ENCODE measurements at places on chromosomes 2 and 18.

DNA sequence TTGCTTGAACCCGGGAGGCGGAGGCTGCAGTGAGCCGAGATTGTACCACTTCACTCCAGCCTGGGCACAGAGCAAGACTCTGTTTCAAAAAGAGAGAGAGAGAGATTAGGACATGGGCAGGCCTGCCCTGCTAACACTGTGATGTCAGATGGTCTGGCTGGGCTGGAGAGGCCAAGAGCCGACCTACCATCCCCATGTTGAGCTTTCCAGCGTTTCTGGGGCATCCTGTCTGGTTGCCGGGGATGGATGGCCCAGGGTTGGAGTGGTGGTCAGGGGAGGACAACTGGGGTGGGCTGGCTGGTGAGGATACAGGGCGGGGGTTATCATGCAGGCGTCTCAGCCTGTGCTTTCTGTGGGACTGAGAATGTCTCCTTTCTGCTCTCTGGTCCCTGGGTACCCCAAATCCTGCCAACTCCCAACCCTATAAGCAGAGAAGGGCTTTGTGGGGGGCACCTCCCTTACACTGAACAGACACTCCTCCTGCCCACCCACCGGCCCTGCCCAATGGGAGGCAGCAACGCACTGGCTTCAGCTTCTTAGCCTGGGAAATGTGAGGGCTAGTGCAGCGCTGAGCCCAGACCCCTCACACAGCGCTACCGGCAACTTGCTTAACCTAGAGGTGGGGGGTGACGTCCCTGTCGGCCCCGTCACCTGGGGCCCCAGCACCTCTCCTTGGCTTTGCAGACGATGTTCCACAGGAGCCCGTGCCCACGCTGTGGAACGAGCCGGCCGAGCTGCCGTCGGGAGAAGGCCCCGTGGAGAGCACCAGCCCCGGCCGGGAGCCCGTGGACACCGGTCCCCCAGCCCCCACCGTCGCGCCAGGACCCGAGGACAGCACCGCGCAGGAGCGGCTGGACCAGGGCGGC is 5.4 kb downstream of the SNORC start:
- no peak for DNase-seq

DNA sequence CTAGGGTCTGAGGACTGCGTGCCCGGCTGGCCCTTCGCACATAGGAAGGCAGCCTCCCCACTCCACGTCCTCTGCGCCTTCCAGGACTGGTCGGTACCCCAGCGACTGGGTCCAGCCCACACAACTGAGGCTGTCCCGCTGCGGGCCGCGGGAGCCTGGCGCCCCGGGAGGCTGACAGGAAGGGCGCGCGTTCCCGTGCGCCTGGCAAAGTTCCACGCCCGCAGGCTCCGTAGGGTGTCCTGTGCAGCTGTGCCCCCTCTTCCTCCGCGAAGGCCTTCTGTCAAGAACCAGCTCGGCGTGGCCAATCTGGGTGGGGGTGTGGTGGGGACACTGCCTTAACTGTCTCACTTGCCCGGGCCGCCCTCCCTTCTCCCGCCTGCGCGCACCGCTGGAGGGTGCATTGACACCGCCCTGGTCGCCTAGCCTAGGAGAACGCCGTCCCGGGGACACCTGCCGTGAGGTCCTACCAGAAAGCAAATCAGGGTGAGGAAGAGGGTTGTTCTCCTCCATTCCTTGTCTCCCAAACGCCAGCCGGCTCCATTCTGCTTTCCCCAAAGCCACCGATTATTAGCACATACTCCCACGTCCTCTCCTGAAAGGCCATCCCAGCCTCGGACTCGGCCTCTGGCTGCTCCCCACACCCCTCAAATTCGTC is 618 bp upstream of the LYPD1 start:
- DNase-seq = peak; percentile 24

DNA sequence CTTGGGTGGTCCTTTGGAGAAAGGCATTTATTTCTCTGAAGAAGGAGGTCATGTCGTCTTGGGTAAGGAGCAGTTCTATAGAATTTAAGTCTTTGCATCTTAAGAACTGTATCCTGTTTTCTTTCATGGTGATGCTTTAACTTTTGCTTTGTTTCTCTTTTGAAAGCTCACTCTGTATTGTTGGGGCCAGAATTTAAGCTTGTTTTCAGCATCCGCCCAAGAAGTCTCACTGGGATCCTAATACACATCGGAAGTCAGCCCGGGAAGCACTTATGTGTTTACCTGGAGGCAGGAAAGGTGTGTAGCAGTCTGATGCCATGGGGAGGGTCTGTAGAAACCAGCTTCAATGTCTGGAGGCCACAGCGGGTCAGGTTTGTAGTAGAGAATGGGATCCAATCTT is 64.7 kb upstream of the TTC39C start:
- DNase-seq = no peak

DNA sequence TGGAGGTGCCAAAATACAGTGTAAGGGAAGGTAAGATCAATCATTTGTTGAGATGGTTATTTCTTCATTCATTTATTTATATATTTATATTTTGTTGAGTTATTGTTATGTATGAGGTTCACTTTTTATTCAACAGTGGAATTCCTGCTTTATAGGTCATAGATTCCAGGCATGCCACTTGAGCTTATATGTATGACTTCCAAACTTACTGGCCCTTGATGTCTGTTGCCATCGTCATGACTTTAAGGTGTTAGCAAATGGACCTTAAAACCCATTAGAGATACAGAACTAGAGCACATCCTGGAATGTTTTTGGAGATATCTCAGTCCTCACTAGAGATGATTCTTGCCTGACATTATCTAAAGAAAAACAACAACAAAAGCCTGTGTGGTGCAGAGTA is 25.9 kb downstream of the CCDC85A start:
- no peak for DNase-seq

- DNase-seq = no peak
Observed at GRCh38 chr2:161426455-161426921, 10.4 kb downstream of the TBR1 start.

DNA sequence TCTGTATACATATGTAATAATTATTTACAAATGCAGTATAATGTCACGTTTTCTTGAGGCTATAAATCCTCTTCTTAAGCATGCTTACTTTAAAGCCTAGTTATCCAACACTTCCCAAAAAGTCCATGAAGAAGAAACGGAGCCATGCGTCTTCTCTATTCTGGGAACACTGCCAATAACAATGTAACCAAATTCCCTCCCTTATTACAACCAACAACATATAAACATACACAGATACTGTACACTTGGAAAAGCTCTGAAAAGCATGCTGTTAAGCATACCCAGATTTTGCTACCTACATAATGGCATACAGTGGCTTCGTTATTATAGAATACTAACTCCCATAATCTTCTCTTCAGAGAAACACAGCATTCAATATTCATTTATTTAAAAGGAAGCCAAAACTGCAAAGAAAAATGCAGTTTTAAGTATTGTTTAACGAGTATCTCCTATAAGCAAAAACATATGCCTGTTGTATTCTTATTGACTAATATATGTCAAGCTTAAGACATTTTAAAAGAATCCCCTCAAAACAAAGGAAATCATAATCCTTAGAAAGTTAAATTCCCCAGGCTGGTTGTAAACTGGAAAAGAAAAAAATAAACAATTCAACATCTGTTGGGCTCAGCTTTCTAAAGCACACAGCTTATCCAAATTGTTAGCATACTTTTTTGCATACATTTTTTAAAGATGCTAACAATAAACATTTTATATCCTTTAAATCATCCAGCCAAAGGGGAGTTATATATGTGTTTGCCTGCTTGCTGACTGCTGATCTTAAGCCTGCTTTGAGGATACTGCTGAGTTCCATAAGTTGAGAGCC is 83.4 kb downstream of the SLC25A12 start:
- peak; percentile 57 for DNase-seq

DNA sequence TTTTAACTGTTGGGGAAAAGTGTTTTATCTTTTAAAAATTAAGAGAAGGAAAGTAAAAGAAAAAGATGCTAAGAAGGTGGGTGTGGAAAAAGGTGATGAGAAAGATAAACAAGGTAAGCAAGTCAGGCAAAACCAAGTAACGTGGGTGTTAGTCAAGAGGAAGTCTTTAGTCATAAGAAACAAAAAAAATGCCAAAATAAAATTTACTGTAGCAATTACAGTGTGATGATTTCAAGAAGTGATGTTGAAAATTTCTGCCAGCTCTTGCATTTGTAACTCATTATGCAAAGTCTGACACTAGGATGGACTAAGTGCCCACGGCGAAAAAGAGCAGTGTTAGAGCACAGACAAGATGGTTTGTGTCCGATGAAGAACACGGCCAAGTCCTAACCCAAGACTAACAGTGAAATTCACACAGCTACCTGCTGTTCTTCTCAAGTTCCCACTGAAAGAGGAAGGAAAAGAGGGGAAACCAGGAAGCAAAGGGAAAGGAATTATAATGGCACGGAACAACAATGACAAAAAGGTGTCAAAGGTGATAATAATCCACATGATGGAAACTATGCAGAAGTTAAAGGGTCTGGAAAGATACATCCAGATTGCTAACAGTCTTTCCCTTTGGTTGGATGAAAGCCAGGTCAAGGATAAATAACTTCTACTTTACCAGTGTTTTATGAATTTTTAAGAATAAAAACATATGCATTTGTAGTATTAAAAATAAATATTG is 34.1 kb downstream of the NOL10 start:
- no peak for DNase-seq

GRCh38 chr2:144183727-144184126 is 336.2 kb downstream of the ZEB2 start:
- peak; percentile 82 for DNase-seq

GRCh38 chr2:149799013-149799705 is 211.6 kb upstream of the MMADHC start:
- DNase-seq = peak; percentile 37

- DNase-seq = no peak
Observed at GRCh38 chr2:105007367-105007766, 30.5 kb upstream of the MRPS9 start.

- DNase-seq = no peak
Observed at GRCh38 chr2:134458950-134459349, 205.1 kb downstream of the MGAT5 start.

GRCh38 chr18:79465392-79465991 is 69.8 kb downstream of the NFATC1 start:
- no peak for DNase-seq

DNA sequence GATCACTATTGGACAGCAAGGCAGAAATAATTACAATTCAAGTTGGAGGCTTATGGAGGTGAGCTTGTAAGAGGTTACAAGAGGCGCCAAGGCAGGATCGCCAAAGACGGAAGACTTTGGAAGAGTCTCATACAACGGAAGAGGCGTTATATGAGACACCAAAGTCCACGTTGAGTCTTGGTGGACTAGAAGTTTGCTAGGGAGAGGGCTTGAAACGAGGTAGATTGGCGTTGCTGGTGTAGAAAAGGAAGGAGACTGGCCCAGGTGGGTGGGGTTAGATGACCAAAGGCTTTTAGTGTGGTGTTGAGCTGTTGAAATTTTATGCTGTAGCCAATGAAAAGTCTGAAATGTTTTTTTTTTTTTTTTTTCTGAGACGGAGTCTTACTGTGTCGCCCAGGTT is 1.4 kb downstream of the MSH2 start:
- no peak for DNase-seq

- DNase-seq = peak; percentile 29
Observed at GRCh38 chr2:136384531-136385303, 266.8 kb upstream of the CXCR4 start.

DNA sequence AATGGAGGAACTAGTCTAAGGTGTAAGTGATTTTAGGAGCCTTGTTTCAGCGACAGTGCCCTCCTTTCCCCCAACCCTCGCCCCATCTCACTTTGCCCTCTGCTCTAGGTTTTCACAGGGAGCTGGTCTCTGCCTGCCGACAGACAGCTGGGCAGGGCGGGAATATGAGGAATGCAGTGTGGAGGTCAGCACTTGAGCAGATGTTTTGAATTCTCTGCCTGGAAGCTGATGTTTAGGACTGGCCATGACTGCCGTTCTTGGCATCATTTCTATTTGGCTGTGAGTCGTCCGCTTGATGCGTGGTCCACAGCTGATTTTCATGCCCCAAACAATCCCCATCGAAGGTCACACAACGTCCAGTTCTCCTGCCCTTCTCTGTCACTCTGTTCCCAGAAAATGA is 55.1 kb upstream of the SIX3 start:
- no peak for DNase-seq

DNA sequence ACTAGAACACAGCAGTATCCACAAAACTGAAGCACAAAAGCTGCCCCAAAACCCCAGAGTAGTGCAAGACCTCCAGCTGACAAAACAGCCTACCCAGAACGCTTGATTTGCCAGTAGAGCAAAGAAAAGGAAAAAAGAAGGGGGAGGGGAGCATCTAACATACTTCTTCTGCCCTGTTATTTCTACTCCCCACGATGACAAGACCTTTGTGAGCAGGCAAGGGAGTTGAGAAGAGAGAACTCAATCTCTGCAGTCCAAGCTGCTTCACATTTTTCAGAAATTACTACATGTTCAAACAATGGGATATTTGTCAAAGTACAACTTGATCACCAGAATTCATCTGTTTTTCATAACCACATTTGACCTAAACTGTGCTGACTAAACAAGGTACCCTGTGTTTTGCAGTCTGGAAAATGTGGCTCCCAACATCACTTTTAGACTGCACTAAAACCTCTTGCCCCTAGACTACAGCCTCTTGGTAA is 286.7 kb downstream of the EXOC6B start:
- DNase-seq = peak; percentile 71

DNA sequence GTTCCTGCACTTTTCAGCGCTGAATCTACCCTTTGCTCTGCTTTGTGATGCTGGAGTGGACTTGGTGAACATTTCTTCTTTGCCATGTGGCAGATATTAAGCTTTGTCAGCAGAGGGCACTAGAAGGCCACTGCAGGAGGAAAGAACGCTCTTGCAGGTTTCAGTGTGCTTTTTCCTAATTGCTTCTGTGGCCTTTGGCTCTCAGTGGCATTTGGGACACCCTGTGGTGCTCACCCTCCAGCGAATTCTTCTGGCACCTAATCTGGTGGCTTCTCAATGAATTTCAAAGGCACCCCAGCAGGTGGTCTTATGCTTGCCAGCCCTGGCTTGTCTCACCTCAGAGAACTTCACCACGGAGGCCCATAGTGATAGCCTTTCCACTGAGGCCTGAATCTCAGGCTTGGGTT is 146.7 kb downstream of the MYO3B start:
- peak; percentile 58 for DNase-seq

GRCh38 chr2:85917887-85918795 is 29.4 kb upstream of the ST3GAL5 start:
- DNase-seq = no peak

GRCh38 chr18:62325806-62326645 is 916 bp downstream of the TNFRSF11A start:
- DNase-seq = no peak

- peak; percentile 68 for DNase-seq
Observed at GRCh38 chr2:84942964-84943421, 28.0 kb upstream of the KCMF1 start.

GRCh38 chr2:101121174-101121573 is 30.0 kb downstream of the TBC1D8 start:
- no peak for DNase-seq

DNA sequence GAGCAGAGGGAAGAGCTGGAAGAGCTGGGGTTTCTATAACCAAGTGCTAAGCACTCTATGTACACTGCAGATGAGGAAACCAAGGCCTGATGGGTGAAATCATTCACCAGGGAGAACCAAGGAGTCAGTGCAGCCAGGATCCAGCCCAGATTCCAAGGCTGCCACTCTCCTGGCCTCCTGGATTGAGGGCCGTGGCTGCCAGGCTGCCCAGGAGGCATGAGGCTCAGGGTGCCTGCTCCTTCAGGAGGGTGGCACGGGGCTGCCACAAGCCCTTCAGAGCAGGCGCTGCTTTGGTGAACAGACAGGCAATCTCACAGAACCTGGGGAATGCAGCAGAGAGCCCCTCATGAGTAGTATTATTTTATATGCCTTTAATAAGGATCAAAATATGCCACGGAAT is 293.7 kb upstream of the HDAC4 start:
- DNase-seq = no peak

- DNase-seq = no peak
Observed at GRCh38 chr2:209673811-209674210, 97.8 kb upstream of the UNC80 start.

GRCh38 chr18:61308795-61309393 is 24.3 kb upstream of the CDH20 start:
- DNase-seq = peak; percentile 10

Data from iris pigment epithelial cell (primary cell).